ENCODE measurements at places on chromosomes 3 and 15.

DNA sequence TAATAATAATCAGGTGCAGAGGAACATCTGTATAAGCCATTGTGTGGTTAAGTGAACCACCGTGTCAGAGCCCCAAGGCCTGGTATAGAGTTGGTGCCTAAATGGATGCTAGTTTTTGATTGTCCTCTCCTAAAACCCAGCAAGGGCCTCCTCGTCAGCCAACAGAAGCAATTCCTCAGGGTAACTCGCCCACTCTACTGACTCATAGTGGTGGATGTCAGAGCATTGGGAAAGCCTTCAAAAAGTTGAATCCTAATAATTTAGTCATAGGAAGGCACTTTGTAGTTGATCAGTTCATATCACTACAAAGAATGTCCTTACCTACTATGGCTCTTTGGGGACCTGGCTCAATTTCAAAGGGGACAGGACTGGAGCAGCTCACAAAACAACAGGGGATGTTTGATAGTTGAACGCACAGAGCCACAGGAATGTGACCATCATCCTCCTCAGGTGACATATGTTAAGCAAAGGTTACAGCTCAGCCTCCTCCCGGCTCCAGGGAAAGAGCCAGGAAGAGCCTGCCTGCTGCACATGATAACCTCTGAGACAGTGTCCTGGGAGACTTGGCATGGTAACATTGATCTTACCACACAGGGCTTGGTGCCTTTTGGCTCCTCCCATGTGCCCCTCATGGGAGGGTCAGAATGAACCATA is 338.7 kb downstream of the CLSTN2 start:
- DNase-seq, result no peak

- no peak for DNase-seq
Observed at GRCh38 chr3:73511571-73512525, 112.9 kb downstream of the PDZRN3 start.

GRCh38 chr3:112770032-112770626 is 76.5 kb downstream of the CD200R1L start:
- DNase-seq, result peak; percentile 11

- DNase-seq, result peak; percentile 8
Observed at GRCh38 chr3:135895106-135895733, 70.3 kb upstream of the PPP2R3A start.

DNA sequence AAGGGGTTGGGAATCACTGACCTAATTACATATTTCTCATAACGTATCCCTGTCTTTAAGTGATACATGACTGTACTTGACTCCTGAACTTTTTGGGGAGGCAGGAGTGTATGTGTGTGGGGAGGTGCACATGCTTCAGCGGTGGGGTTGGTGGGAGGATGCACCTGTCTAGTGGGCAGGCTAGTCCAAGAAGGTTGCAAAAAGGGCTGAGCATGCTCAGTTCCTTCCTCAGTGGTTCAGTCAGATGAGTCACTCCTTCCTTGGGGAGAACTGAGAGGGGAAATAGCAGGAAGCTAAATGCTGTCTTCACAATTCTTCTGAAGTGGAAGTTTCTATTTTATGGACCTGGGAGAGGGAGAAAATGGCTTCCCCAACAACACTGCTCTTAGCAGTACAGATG is 24.6 kb upstream of the AP4E1 start:
- no peak for DNase-seq

GRCh38 chr3:121661376-121661775 is 673 bp upstream of the HCLS1 start:
- no peak for DNase-seq

- DNase-seq, result no peak
Observed at GRCh38 chr3:197375001-197375441, 76.6 kb upstream of the DLG1 start.

- no peak for DNase-seq
Observed at GRCh38 chr15:78768531-78769408, 42.5 kb downstream of the ADAMTS7 start.

DNA sequence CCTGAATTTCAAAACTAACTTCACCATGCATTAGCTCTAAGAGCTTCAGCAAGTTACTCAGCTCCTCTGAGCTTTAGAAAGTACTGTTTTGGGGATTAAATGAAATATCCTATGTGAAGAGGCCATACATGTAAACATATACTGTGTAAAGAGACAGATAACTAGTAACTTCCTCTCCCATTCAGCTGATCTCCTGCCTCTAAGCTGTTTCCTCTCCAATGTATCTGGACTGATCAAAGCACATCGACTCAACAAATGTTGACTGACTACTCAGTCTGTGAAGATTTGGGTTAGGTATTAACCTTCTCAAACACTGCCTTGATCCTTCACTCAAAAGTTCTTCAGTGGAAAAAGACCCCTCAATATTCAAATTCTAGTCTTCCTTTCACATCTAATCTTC is 82.0 kb downstream of the BOC start:
- DNase-seq, result no peak

- no peak for DNase-seq
Observed at GRCh38 chr15:88204584-88204983, 52.0 kb downstream of the NTRK3 start.

- DNase-seq, result no peak
Observed at GRCh38 chr15:52361975-52362494, 66.4 kb upstream of the MYO5C start.

- DNase-seq, result no peak
Observed at GRCh38 chr3:128487813-128488635, 5.0 kb downstream of the GATA2 start.

DNA sequence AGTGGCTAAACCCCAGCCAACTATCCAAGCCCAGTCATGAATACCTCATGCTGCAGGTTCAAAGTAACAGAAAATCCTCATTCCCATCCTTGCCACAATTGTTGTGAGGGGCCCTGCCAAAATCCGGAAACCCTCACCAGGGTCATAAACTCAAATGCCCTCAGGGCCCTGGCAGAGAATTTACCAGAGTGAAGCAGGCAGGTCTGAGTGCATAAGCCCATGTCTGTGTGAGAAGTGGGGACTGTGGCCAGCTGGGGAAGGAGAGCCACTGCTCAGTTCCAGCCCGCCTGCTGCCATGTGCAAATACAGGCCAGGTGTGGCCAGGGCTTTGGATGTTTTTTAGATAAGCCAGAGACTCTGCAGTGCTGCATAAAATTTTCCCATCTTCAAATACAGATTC is 7.0 kb downstream of the CEP152 start:
- DNase-seq, result no peak

GRCh38 chr3:40079203-40079846 is 230.2 kb upstream of the EIF1B start:
- no peak for DNase-seq

GRCh38 chr3:173743111-173743510 is 345.6 kb downstream of the NLGN1 start:
- no peak for DNase-seq

DNA sequence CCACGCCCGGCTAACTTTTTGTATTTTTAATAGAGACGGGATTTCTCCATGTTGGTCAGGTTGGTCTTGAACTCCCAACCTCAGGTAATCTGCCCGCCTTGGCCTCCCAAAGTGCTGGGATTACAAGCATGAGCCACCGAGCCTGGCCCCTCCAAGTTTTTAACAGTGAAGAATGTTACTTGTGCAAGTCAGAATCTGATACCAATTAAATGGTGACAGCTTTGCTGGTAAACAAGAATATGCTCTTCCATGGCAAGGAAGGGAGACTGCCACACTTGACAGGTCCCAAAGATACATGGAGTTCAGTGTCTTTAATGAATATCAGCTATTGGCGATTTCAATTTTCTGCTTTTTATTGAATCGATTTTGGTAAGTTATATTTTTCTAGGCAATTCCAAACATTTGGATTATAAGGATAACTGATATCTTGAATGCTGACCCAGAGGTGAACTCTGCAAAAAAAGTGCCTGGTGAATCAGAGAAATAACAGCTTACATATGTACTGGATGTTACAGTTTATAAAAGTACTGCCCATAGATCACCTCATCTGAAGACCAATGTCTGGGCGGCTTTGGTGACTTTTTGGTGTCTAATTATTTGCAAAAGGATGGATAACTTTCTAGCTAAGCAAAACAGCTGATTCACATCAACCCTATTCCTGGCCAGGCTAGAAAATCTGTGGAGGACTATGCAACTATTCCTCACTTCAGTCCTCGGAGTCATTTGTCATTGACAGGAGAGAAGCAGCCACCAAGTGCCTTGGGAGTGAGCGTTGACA is 1.2 kb downstream of the PARP16 start:
- DNase-seq, result no peak

GRCh38 chr3:128698211-128699047 is 27.6 kb upstream of the RAB7A start:
- DNase-seq, result no peak

- no peak for DNase-seq
Observed at GRCh38 chr3:112925969-112926368, 48.9 kb downstream of the CD200R1 start.

- no peak for DNase-seq
Observed at GRCh38 chr15:50556642-50557371, 10.3 kb upstream of the USP50 start.

DNA sequence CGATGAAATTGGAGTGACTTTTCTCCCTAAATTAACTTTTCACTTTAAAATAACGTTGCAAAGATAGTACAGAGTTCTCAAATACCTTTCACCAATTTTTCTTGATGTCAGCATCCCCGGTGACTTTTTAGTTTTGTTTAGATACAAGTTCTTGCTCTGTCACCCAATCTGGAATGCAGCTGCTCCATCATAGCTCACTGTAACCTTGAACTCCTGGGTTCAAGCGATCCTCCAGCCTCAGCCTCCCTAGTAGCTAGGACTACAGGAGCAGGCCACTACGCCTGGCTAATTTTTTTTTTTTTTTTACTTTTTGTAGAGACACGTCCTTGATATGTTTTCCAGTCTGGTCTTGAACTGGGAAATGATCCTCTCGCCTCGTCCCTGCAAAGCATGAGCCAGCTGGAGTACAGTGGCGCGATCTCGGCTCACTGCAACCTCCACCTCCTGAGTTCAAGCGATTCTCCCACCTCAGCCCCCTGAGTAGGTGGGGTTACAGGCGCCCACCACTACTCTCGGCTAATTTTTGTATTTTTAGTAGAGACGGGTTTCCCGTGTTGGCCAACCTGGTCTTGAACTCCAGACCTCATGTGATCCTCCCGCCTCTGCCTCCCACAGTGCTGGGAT is 747 bp downstream of the NSUN3 start:
- DNase-seq, result no peak

GRCh38 chr15:33641069-33641468 is 327.2 kb upstream of the CHRM5 start:
- no peak for DNase-seq

GRCh38 chr15:70004826-70005225 is 92.9 kb downstream of the TLE3 start:
- DNase-seq, result no peak

DNA sequence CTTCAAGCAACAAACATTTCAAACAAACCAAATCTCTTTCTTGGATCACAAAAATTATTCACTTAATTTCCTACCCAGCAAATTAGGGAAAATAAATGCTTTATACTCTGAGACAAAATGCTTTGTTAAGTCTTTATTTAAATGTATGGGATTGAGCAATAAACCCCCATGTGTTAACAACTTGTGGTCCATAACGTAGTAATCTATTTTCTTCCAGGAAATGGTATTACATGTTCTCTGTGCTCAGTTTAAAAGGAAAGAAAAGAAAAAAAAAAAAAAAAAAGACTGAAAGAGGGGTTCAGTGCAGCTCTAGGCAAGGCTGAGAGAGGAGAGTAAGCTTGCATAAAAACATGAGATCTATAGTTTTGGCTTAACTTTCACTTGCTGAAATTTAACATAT is 102.3 kb downstream of the PIK3CB start:
- DNase-seq, result no peak

DNA sequence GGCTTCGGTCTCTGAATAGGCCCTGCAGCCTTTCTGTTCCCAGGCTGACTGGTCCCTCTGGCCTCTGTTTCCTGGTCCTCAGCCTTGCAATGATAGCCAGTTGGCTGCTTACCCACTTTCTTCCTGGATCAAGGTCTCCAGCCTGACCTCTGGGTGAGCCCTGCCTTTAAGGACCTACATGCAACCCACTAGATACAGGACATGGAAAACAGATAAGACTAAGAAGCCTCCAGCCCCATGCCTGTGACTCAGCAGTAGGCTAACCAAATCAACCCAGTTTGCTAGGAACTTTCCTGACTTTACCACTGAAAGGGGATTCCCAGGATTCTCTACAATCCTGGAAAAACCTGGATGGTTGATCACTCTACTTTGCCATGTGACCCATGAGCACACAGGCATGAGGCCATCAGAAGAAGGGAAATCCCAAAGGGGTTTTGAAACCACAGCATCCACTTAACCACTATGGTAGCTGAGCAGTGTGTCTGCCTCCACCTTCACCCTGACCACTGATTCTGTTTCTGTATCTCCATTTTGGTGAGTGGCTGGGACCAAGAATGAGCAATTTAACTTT is 188.1 kb downstream of the CHST2 start:
- DNase-seq, result no peak

GRCh38 chr3:110811050-110811449 is 260.6 kb upstream of the NECTIN3 start:
- DNase-seq, result no peak

Measured in stimulated activated CD8-positive, alpha-beta memory T cell treated with anti-CD3 and anti-CD28 coated beads, Interleukin-7, amount 100 ng/mL, for 48 hours (primary cell).